A172 (cell line): ENCODE measurements at places on chromosomes 2 and 18. TPM values are rescaled to one million over a fixed set of nuclear protein-coding genes. Genes with fewer than 3 reads are reported as not detected.
A peak's percentile ranks its signal among the peaks of the same experiment; 100 is the strongest.

DNA sequence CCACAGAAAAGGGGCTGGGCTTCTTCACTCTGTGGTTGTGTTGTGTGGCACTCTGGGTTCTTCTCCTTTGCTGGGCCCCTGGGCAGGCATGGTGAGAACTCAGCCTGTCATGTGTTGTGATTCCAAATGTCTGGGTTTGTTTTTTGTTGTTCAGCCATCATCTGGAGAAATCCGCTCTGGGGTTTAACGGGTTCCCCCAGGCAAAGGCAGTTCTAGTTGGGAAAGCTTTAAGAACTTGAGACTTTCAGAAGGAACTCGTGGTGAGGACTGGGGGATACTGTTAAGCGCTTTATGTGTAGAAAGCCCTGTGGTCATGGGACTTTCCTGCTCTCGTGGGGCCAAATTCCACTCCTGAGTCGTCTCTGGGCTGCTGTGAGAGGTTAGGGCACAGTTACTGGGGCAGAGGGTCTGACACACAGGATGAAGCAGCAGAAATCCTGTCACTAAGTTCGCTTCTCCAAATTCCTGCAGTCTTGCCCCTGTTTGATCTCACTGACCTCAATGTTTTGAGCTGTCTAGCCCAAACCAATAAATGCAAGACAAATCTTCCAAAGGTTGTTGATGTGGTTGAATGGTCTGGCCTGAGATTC lies 87.7 kb downstream of the RAPGEF4 start:
- DNase-seq, result no peak

GRCh38 chr2:3639015-3639630 lies 18.9 kb upstream of the ALLC start:
- no peak for DNase-seq

DNA sequence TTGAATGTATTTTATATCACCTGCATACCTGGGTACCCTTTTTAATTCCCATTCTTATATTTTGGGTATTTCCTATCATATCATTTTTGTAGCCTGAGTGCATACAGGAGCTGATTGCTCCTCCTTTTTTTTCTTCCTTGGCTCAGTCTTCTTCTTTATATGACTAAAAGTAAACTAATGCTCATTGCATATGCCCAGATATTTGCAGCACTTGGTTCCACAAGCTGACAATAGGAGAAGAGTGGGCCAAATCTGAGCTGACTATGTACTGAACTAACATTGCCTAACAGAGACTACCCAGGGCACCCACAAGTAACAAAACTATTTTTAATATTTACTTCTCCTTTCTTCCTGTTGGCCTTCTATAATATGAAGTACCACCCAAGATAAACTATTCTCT lies 131.7 kb upstream of the SPOPL start:
- DNase-seq, result no peak

GRCh38 chr2:81206216-81206615 lies 901.7 kb upstream of the LRRTM1 start:
- DNase-seq, result no peak

GRCh38 chr2:202577250-202578183 lies 57.3 kb upstream of the FAM117B start:
- no peak for DNase-seq

- peak; percentile 66 for DNase-seq
These were observed 18.7 kb upstream of the NUP35 start for GRCh38 chr2:183105402-183106134.

GRCh38 chr2:108266218-108266617 lies 22.5 kb upstream of the SULT1C2 start:
- no peak for DNase-seq

DNA sequence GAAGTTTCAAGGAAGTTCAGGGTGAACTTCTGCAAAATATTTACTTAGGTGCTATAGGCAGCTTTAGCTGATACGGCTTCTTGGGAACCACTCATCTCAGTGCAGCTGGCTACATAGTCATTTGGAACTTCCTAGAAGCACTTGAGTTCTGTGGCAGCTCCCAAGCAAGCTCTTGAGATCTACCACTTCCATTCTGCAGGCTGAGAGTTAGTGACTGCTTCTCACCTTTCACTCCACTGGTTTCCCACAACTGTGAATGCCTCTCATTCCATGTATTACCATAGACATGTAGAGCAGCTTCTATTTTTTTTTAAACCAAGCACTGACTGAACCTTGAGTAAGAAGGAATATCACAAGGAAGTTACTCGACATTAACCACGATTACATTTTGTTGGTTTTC lies 994.1 kb upstream of the ACVR2A start:
- no peak for DNase-seq

The RAD51AP2 gene
- 0.17 TPM in 1 of 2 replicates, not detected in the other for total RNA-seq

The USP34 gene
- total RNA-seq, result 91.0 and 101 TPM in 2 replicates

The SGPP2 gene
- not detected in 2 replicates for total RNA-seq

The GCG gene
- total RNA-seq, result not detected in 2 replicates

The AMMECR1L gene
- total RNA-seq, result 12.3 and 15.8 TPM in 2 replicates

The PRSS56 gene
- not detected in 2 replicates for total RNA-seq
